ENCODE measurements at places on chromosomes 6 and 20. TPM values are rescaled to one million over a fixed set of nuclear protein-coding genes. Genes with fewer than 3 reads are reported as not detected.
A peak's percentile ranks its signal among the peaks of the same experiment; 100 is the strongest.

DNA sequence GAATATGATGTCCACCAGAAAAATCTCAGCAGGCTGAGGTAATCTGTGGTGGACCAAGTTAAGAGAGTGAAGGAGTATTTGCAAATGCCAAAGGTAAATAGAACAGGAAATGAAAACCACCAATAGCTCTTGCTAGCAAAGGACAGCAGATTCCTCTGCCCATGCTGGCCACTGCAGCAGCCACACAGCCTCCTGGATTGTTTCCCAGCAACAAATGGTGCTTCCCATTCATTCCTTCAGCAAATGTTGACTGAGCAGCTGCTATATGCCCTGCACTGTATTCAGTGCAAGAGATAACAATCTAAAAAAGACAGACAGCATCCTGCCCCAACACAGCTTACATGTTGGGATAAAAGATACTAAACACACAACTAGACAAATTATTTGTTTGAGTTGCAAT is 11.0 kb downstream of the ROS1 start:
- no peak for DNase-seq
- no peaks in the 10 kb centered on the region for H3K36me3 ChIP-seq
- H3K4me1 ChIP-seq: no peaks in the 10 kb centered on the region
- H3K4me3 ChIP-seq: no peak overlapping the region
- no peak overlapping the region for H3K27ac ChIP-seq

- DNase-seq: peak; percentile 77
- peak overlapping the region; percentile 50 for H3K27ac ChIP-seq
- H3K4me3 ChIP-seq: no peak overlapping the region
Measured at GRCh38 chr6:30881392-30882203, 2.7 kb upstream of the DDR1 start.

GRCh38 chr20:42894483-42894882 is 295.2 kb downstream of the PTPRT start:
- no peaks in the 10 kb centered on the region for H3K4me1 ChIP-seq
- H3K27me3 ChIP-seq: no peaks in the 10 kb centered on the region
- no peak for DNase-seq
- H3K4me3 ChIP-seq: no peak overlapping the region
- H3K27ac ChIP-seq: no peak overlapping the region
- no peaks in the 10 kb centered on the region for H3K36me3 ChIP-seq

GRCh38 chr6:90459225-90459758 is 127.6 kb downstream of the MAP3K7 start:
- DNase-seq: no peak
- H3K4me1 ChIP-seq: no peaks in the 10 kb centered on the region
- no peaks in the 10 kb centered on the region for H3K36me3 ChIP-seq
- H3K27me3 ChIP-seq: peaks cover 9% of the 10 kb centered on the region
- H3K4me3 ChIP-seq: no peak overlapping the region

DNA sequence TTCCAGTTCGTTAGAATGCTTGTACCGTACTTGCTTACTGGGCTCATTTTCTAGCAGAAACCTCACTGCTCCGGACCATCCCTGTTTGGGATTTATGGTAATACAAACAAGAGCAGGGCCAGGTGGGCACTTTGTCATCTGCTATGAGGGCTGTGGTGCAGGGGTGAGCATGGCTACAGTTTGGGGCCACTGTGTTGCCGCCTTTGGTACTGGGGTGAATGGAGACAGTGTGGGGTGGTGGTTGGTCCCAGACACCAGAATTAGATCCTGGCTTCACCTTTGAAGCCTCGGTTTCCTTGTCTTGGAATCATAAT is 95.0 kb downstream of the TOX2 start:
- no peaks in the 10 kb centered on the region for H3K27me3 ChIP-seq
- H3K4me1 ChIP-seq: no peaks in the 10 kb centered on the region
- no peak for DNase-seq
- H3K27ac ChIP-seq: no peak overlapping the region

DNA sequence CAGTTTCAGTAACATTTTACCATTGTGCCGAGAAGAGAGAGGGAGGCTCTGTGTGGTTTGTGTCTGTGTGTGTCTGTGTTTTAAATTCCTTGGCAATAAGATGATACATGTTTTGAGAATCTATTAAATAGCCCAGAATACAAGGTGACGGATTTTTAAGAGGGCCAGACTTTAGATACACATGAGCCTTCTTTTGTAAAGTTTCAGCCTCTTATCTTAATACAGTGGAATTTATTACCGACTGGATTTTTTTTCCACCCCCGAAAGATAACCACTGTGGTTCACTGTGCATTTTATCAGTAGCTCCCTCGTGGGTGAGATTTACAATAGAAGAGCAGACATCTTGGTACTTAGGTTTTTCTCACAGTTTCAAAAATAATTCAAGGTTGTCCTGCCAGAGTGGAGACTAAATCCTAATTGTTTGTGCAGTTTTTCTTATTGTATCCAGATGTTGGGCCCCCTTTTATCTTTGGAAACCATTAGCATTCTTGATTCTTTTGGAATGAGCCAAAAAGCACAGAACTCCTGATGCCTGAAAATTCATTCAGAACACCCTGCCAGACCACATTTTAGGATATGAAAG is 49.9 kb downstream of the STK4 start:
- H3K27me3 ChIP-seq: no peaks in the 10 kb centered on the region
- H3K36me3 ChIP-seq: no peaks in the 10 kb centered on the region
- H3K4me1 ChIP-seq: peaks cover 17% of the 10 kb centered on the region

- peak overlapping the region; percentile 90 for H3K27ac ChIP-seq
- H3K36me3 ChIP-seq: no peaks in the 10 kb centered on the region
- H3K4me1 ChIP-seq: peaks cover 2% of the 10 kb centered on the region
Measured at GRCh38 chr6:26056583-26057350, 30.5 kb upstream of the HFE start.

- DNase-seq: peak; percentile 32
- no peak overlapping the region for H3K27ac ChIP-seq
Measured at GRCh38 chr20:4728120-4728760, 6.5 kb downstream of the PRND start.

GRCh38 chr6:27126815-27127537 is 120.5 kb upstream of the PRSS16 start:
- peak overlapping the region; percentile 36 for H3K27ac ChIP-seq
- no peaks in the 10 kb centered on the region for H3K36me3 ChIP-seq

DNA sequence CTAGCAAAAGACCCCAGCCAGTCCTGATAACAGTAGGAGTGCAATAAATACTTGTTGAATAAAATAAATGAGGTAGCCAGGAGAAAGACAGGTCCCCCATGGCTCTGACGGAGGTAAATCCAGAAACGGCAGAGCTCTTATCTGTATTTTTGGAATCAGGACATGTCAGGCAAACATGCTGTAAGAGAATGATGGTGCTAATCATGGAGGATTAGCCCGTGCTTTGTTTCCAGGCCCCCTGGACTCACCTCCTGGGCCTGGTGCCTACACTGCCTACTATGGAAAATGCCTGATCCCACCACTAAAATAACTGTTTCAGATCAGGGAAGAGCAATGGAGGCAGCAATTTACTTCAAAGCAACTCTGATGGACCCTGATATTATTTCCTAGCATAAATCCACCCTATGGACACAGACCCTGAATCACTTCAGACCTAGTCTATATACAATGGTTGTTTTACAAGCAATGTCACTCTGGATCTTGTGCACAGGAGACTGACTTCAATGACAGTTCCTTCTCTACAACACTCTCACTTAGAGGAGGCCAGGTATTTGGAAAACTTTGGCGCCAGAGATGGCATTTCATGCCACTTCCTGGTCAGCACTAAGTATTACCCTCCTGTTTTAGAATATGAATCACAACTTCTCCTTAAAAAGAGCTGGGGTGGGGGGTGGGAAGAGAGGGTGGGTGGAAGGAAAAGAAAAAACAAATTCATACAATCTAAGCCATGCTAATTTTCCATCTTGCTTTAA is 6.4 kb downstream of the MRPL14 start:
- H3K4me1 ChIP-seq: peaks cover 44% of the 10 kb centered on the region
- H3K4me3 ChIP-seq: no peak overlapping the region
- H3K36me3 ChIP-seq: no peaks in the 10 kb centered on the region
- H3K27ac ChIP-seq: no peak overlapping the region
- DNase-seq: no peak

GRCh38 chr6:17486680-17487079 is 93.3 kb downstream of the CAP2 start:
- H3K4me1 ChIP-seq: no peaks in the 10 kb centered on the region
- no peaks in the 10 kb centered on the region for H3K27me3 ChIP-seq
- H3K4me3 ChIP-seq: no peak overlapping the region
- no peaks in the 10 kb centered on the region for H3K36me3 ChIP-seq

GRCh38 chr20:20018366-20018765 is 1.2 kb downstream of the NAA20 start:
- no peak overlapping the region for H3K27ac ChIP-seq
- H3K27me3 ChIP-seq: no peaks in the 10 kb centered on the region
- DNase-seq: no peak
- peak overlapping the region; percentile 22 for H3K4me3 ChIP-seq
- H3K4me1 ChIP-seq: peaks cover 17% of the 10 kb centered on the region
- H3K36me3 ChIP-seq: peaks cover 6% of the 10 kb centered on the region

GRCh38 chr20:19257865-19258264 is 45.4 kb downstream of the SLC24A3 start:
- H3K4me3 ChIP-seq: no peak overlapping the region
- no peak for DNase-seq
- H3K27ac ChIP-seq: no peak overlapping the region
- no peaks in the 10 kb centered on the region for H3K27me3 ChIP-seq

- DNase-seq: peak; percentile 32
- H3K36me3 ChIP-seq: no peaks in the 10 kb centered on the region
- H3K4me1 ChIP-seq: peaks cover 7% of the 10 kb centered on the region
- no peak overlapping the region for H3K4me3 ChIP-seq
- no peak overlapping the region for H3K27ac ChIP-seq
Measured at GRCh38 chr6:111725446-111726112, 119.9 kb upstream of the TRAF3IP2 start.

GRCh38 chr6:135939208-135939591 is 87.7 kb downstream of the PDE7B start:
- no peaks in the 10 kb centered on the region for H3K36me3 ChIP-seq
- no peak for DNase-seq
- H3K27me3 ChIP-seq: no peaks in the 10 kb centered on the region
- 0 out of 2 replicates have a peak overlapping the region, but pooled peaks have one; percentile 29 for H3K27ac ChIP-seq
- H3K4me3 ChIP-seq: no peak overlapping the region
- H3K4me1 ChIP-seq: peaks cover 26% of the 10 kb centered on the region

GRCh38 chr6:583116-583515 is 73.8 kb downstream of the HUS1B start:
- no peaks in the 10 kb centered on the region for H3K27me3 ChIP-seq
- peaks cover 4% of the 10 kb centered on the region for H3K36me3 ChIP-seq
- no peak overlapping the region for H3K27ac ChIP-seq
- no peak overlapping the region for H3K4me3 ChIP-seq

GRCh38 chr20:9108260-9108659 is 39.4 kb downstream of the PLCB4 start:
- no peak overlapping the region for H3K27ac ChIP-seq
- no peaks in the 10 kb centered on the region for H3K27me3 ChIP-seq
- H3K4me1 ChIP-seq: peaks cover 9% of the 10 kb centered on the region
- DNase-seq: no peak
- no peak overlapping the region for H3K4me3 ChIP-seq

GRCh38 chr6:167797011-167797471 is 29.7 kb upstream of the AFDN start:
- no peak for DNase-seq
- no peak overlapping the region for H3K27ac ChIP-seq
- no peaks in the 10 kb centered on the region for H3K4me1 ChIP-seq

DNA sequence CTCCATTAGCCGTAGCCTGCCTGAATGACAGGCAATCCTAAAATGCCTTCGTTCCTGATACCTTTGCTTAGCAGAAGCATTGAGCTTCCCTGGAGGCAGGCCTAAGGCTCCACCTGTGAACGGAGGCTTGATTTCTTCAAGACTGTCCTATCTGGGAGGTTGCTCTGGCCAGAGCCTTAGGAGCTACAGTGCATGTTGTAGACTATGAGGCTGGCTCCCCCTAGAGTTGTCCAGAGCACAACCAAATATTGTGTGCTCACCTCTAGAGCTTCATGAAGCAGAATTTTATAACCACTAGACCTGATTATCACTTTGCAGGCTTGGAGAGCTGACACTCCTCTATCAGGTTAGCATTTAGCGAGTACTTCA is 217.8 kb downstream of the MAFB start:
- no peak overlapping the region for H3K27ac ChIP-seq
- H3K36me3 ChIP-seq: no peaks in the 10 kb centered on the region
- no peaks in the 10 kb centered on the region for H3K4me1 ChIP-seq
- H3K4me3 ChIP-seq: no peak overlapping the region

GRCh38 chr6:474453-475185 is 83.1 kb downstream of the IRF4 start:
- DNase-seq: no peak
- no peaks in the 10 kb centered on the region for H3K4me1 ChIP-seq
- H3K27me3 ChIP-seq: peaks cover 13% of the 10 kb centered on the region
- H3K4me3 ChIP-seq: no peak overlapping the region
- H3K27ac ChIP-seq: no peak overlapping the region
- no peaks in the 10 kb centered on the region for H3K36me3 ChIP-seq

DNA sequence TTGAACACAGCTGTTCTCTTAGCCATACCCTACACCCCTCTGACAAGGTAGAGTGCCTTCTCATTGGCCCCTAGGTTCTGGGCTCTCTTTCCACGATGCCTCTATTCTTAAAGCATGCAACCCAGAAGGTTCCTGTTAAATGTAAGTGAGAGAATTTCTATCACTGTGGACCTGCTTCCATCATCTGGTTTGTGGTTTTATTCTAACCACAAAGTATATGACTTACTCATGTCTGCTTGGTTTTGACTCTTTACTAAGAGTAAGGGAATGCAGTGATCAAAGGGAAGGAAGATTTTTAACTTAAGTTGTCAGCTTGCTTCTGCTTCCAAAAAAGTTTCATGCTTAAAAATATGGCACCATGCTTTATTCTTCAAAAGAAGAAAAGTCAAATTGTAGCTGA is 80.2 kb downstream of the ANKEF1 start:
- H3K4me1 ChIP-seq: peaks cover 3% of the 10 kb centered on the region
- peak; percentile 79 for DNase-seq
- no peak overlapping the region for H3K4me3 ChIP-seq
- no peaks in the 10 kb centered on the region for H3K36me3 ChIP-seq
- H3K27me3 ChIP-seq: no peaks in the 10 kb centered on the region

DNA sequence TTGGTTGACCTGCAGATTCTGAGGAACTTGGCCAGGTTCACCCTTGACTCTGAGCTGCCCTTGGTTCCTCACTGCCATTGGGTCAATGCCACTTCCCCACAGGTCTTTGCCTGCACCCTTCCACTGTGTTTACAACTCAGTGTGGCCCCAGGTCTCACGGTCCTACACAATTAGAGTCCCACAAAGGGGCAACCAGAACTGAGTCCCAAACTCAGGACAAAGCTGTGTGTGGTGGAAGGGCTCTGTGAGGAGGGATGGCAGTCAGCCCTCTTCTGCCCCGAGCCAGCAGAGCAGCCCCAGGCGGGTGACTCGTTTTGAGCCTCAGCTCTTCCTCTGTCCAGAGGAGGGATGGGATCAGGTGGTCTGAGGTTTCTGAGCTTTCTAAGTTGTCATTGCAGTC is 69.5 kb downstream of the NPEPL1 start:
- H3K27me3 ChIP-seq: peaks cover 17% of the 10 kb centered on the region
- H3K4me3 ChIP-seq: no peak overlapping the region
- no peak for DNase-seq
- no peaks in the 10 kb centered on the region for H3K4me1 ChIP-seq

- no peaks in the 10 kb centered on the region for H3K27me3 ChIP-seq
- no peak overlapping the region for H3K4me3 ChIP-seq
- no peaks in the 10 kb centered on the region for H3K36me3 ChIP-seq
- H3K27ac ChIP-seq: no peak overlapping the region
Measured at GRCh38 chr6:87366072-87366827, 21.6 kb downstream of the C6orf163 start.

The ETV7 gene
- 0.18 TPM for total RNA-seq

The AK9 gene
- 1.8 TPM for total RNA-seq

The TRIM10 gene
- total RNA-seq: not detected

The SPATA25 gene
- not detected for total RNA-seq

The DEFB116 gene
- not detected for total RNA-seq

All from IMR-90 (cell line).